ENCODE measurements at places on chromosomes 12 and 14.

DNA sequence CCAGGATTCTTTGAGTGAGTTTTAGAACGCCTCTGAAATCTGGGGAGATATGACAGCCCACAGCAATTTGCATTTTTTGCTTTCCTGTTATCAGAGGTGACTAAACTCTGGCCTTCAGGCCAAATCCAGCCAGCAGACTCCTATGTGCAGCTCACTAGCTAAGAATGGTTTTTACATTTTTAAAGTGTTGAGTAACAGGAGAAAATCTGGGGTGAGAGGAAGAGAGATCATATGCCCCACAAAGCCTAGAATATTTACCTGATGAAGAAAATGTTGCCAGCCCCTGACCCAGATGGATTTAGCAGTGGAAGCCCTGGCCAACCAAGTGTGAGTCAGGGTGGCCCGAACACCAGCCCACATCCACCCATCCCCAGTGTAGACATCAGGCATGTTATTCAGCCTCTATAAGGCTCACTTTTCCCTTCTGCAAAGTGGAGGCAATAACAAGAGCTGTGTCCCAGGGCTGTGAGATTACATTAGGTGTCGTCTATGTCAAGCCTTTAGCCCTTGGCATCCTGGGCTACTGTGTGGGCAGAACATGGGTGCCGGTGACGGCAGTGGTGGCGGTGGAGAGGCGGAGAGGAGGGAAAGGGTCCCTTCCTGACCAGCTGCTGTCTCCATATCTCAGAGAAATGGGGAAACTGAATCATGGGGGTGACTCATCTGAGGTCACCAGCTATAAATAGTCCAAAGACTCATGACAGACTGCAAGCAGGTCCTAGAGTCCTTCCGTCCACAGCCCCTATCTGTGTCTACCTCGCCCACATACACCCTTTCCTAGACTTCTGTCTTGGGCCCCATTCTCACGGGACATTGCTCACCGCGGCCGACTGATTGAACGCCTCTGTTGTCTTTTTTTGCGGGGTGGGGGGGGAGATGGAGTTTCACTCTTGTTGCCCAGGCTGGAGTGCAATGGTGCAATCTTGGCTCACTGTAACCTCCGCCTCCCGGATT, 32.6 kb upstream of the CD9 start:
- peak; percentile 56 for DNase-seq

DNA sequence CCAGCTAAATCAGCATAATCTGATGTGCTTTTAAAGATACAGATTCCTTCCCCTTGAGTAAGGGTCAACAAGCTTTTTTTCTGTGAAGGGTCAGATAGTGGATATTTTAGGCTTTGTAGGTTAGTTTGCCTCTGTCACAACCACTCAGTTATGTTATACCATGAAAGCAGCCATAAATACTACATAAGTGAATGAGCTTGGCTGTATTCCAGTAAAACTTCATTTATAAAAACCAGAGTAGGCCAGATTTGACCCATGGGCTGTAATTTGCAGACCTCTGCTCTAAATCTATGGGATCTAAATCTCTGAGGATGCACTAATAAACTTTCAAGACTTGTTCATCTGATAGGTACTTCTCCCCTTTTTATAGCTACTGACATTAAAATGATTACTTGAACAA, 47.7 kb downstream of the LEMD3 start:
- no peak for DNase-seq

- peak; percentile 67 for DNase-seq
Measured at GRCh38 chr14:85531587-85532373, 1.8 kb downstream of the FLRT2 start.

GRCh38 chr12:49568442-49569162, 660 bp upstream of the MCRS1 start:
- DNase-seq, result no peak

GRCh38 chr14:53147208-53147607, 5.9 kb downstream of the DDHD1 start:
- no peak for DNase-seq

GRCh38 chr12:24551163-24551786, 397.6 kb downstream of the BCAT1 start:
- DNase-seq, result no peak

DNA sequence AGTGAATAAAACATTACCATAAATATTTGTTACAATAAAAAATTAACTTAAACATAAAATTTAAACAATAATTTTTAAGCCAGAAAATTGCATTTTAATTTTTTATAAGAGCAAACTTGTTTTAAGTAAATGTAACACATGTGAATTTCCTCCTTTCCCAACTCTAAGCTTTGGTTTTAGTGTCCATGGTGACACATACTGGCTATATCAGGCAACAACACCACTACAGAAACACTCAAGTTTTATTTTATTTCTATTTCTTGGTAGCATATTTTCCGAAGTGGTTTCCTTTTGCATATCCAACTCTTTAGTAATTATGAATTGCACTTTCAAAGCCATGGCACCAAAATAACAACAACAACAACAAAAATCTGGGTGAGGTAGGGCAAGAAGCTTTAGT, 2.2 kb downstream of the NELL2 start:
- no peak for DNase-seq

- DNase-seq, result no peak
Measured at GRCh38 chr14:90087433-90087832, 25.6 kb downstream of the KCNK13 start.

GRCh38 chr12:111076199-111076598, 155.8 kb upstream of the MYL2 start:
- no peak for DNase-seq

- DNase-seq, result no peak
Measured at GRCh38 chr14:52902971-52903619, 47.8 kb downstream of the FERMT2 start.

DNA sequence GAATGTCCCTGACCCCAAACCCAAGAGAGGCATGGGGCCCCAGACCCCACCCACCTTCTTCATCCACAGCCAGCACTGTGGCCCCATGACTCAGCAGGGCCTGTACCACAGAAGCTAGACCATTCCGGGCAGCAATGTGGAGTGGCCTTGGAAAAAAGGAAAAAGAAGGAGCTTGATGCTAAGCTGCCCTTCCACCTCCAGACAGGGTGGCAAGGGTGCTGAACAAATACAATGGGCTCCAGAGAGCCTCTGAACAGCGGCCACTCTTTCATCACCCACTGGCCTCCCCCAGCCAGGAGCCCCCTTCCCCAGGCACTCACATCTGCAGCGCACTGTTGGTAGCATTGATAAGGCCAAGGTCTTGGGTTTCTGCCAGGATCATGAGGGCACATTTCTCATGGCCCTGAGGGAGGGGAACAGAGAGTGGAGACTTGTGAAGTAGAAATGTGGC, 13.9 kb downstream of the SLC39A5 start:
- no peak for DNase-seq

GRCh38 chr14:52068615-52069306, at the start of gene NID2:
Gene NID2, minus strand, starts transcription at chr14:52069059. Its CDS starts 65 bp downstream, at chr14:52068994.
- DNase-seq, result peak; percentile 93

GRCh38 chr14:100554082-100554677, 33.0 kb downstream of the BEGAIN start:
- DNase-seq, result no peak

GRCh38 chr14:78143489-78144145, 26.6 kb upstream of the NRXN3 start:
- no peak for DNase-seq

DNA sequence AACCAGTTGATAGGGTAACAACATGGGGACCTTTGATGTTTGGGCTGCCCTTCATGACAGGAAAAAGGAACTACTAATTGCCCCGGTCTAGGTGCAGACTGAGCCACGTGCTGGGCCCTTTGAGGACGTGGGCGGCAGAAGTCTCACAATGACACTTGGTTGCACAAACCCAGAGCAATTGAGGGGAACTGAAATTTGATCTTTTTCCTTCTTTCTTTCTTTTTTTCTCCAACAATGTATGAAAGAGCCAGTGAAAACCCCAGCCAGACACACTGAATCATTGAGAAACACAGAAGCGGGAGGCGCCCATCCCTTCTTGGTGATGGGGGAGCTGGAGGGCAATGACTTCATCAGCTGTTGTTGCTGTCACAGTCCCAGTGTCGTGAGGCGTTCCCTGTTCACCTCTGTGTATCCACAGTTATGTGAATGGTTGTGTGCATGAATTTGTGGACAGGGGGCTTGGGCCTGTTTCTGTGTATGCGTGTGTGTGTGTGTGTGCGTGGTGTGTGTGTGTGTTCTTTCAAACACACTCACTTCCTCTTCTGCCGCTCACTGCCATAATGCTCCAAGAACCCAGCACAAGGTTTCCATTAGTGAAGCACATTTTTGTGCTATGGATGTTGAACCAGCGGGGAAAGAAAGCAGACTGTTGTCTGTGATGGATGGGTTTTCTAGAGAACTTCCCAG, 137.5 kb upstream of the CCND2 start:
- DNase-seq, result no peak

GRCh38 chr14:90453401-90453951, 56.6 kb downstream of the CALM1 start:
- DNase-seq, result no peak

All from AG09319 (cell line).